ENCODE measurements at places on chromosomes 6 and 20.

- no peak for DNase-seq
Observed at GRCh38 chr6:5599127-5599526, 337.8 kb downstream of the FARS2 start.

DNA sequence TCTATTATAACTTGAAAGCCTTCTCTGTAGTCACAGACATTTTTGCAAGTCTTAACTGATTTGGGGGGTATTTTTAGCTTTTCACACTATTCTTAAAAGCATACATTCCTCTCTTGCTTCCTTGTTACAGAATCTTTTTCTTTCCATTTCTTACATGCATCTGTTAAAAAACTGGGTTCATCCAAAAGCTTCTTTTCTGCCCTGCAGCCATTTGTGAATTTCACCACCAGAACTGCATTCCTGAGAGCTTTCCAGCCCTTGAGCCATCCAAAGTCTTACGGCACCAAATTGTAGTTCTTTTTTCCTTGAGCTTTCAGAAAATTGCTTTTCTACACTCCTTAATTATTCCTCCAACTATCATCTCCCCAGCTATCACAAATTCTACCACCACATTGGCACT lies 19.7 kb upstream of the GSTA4 start:
- DNase-seq, result no peak

GRCh38 chr6:32151181-32151862 lies 417 bp downstream of the PRRT1 start:
- DNase-seq, result no peak

DNA sequence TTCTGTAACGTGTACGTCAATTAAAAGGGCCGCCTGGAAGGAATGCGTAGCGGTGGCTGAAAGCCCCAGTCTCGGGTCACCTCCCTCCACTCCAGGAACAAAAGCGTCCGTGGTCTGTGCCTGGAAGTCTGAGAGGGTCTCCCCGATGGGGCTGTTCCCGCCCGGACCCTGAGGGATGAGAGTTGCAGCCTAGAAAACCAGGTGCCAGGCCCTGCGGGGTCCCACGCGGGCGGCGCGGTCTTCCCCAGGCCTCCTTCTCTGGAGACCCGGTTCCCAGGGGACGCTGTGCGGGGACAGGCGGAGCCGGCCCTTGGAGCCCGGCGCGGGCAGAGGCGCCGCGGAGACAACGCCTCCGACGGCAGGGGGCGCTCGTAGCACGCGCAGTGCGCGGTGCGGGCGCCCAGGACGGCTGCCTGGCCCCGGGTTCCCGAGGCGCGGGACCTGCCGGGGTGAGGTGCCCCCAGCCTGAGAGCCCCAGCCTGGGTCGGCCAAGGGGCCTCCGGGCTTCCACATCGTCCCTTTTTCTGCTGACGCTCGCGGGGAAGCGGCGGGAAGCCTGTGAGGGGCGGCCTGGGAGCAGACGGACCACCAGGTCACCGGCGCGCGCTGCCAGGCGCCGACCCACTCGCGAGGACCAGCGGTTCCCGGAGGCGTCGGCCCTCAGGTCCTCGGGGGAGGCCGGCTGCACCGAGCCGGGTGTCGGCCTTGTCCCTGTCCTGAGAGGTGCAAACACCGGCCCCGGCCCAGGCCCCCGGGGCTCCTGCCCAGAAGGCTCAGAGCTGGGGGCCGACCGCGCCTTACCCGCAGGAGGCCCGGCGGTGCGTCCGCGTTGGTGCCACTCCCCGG lies 5.3 kb upstream of the FOXC1 start:
- DNase-seq, result peak; percentile 32

GRCh38 chr6:7730784-7731227 lies 4.9 kb downstream of the BMP6 start:
- no peak for DNase-seq

- DNase-seq, result no peak
Observed at GRCh38 chr6:9520417-9521151, 894.3 kb downstream of the TFAP2A start.

GRCh38 chr6:123520217-123520616 lies 116.5 kb downstream of the TRDN start:
- no peak for DNase-seq

GRCh38 chr6:45589367-45589766 lies 211.6 kb upstream of the SUPT3H start:
- no peak for DNase-seq

- DNase-seq, result no peak
Observed at GRCh38 chr6:19538096-19538495, 299.1 kb upstream of the ID4 start.

DNA sequence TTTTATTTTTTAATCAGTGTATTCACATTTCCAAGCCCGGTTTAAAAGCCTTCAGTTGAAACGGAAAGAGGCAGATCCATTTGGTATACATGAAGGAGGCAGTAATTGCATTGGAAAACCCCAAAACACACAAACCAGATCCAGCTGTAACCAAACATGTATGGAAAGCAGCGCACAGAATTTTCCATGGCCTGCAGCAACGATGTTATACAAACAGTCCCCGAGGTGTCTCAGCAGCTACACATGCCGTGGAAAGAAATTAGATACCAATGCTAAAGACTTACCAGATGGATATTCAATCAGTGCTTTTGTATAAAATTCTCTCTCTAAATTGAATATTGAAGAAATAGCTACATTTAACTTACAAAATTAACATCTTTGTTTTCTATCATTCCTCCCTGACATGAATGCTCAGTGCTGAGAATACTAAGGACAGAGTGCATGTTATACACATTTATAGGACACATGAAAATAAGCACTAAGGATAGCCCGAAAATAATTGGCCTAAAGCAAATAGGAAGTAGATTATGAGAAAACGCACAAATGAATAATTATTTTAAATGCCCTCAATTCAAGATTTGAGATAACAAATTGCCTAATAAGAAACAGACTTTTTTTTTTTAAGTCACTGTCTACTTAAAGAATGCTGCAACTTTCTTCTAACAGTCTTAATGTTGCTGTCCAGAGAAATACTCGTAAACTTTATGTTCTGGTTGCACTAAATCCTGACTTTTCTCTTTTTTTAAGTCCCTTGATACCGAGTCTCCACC lies 713.1 kb downstream of the HDGFL1 start:
- DNase-seq, result no peak

DNA sequence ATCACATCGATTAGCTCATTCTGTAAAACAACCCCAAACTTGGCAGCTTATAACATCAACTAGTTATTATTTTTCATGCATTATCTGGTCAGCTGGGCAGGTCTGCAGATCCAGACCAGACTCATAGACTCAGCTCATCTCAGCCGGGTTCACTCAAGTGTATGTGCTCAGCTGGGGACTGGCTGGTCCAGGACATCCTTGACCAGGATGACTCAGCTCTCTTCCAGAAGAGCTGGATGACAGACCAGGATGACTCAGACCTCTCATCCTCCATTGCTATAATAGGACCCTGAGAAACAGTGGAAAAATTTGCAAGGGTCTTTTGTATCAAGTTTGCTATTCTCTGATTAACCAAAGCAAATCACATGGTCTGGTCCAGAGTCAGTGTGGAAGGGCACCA lies 312.5 kb upstream of the PLCB4 start:
- DNase-seq, result no peak

GRCh38 chr20:467755-468154 lies 5.4 kb upstream of the TBC1D20 start:
- DNase-seq, result no peak

GRCh38 chr6:155291291-155291690 lies 23.0 kb downstream of the TFB1M start:
- DNase-seq, result no peak

DNA sequence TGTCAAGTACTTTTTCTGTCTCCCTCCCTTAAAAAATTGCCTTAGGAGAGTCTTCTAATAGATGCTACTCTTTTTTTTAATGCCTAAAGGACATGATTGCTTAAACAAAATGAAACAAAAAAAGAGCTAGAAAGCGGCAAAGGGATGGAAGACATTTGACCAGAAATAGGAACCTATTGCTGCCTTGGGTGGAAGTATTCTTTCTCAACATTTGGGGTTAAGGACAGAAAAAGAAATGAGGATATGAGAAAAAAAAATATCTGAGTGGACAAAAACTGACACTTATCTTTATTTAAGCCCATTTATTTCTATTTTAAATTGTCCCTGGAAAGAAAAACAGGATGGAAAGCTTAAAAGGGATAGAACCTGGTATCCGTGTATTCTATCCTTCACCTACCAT lies 664.9 kb upstream of the CITED2 start:
- DNase-seq, result no peak

DNA sequence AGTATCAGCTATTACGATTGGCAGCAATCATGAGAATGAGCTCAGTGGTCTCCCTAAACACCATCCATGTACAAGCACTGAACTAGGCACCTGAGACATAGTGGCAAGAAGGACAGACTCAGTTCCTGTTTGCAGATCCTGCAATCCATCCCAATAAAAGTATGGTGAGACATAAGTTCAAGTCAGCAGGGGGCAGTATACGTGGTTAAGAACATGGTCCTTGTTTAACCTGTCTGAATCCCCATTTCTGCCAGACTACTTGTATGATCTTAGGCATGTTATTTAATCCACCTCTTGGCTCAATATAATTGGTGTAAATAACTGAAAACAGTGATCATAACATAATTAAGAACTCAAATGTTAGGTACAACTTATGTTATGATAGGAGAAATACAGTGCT lies 33.2 kb upstream of the PNISR start:
- no peak for DNase-seq

GRCh38 chr6:21386744-21387143 lies 206.8 kb upstream of the SOX4 start:
- no peak for DNase-seq

DNA sequence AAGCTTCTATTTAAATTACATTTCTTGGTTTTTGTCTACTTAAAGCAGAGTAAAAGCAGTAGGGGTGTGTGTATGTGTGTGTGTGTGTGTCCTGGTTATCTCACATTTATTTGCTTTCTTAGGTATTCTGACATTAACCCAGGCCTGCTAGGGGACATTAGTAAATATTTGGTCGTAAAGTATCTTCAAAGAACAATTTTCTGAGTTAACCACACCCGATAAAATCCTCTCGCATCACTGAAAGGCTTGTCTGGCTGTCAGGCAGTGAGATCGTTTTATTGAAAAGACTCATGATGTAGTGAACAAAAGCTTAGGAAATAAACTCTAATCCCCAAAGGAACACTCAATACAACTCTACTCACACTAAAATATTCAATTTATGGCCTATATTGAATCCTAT lies 77.9 kb downstream of the ZNF217 start:
- DNase-seq, result no peak

DNA sequence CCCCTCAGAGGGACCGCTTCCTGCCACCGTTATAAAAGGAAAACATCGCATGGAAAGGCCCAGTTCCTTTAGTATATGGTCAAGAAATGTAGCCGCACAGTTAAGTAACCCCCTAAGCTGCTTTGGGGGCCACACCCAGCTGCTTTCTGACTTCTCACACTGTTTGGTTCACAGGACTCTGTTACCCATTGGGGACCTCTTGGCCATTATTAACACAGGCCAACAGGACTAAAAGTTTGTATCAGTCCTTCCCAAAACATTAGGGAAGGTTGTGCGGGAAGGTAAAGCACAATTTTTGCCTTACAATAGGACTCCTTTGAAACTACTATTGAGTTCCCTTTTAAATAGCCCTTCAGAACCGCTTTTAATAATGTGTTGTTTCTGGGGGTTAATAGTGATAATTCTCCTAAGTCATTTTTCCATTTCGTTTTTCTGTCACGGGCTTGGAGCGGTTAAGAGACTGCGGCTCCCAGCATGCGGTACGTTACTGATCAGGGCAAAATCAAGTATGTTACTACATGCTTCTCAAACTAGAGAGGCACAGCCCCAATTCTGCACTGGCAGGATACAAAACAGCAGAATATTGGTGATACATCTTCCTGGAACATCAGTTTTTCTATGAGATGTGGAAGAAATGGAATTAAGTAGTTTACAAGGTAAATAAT lies 668 bp upstream of the RPP40 start:
- DNase-seq, result no peak

DNA sequence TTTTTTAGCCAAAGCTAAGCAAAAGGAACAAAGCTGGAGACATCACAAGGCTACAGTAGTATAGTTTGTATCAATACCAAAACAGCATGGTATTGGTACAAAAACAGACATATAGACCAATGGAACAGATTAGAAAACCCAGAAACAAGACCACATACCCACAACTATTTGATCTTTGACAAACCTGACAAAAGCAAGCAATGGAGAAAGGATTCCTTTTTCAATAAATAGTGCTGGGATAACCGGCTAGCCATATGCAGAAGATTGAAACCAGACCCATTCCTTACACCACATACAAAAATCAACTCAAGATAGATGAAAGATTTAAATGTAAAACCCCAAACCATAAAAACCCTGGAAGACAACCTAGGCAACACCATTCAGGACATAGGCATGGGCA lies 5.0 kb downstream of the RFPL4B start:
- DNase-seq, result no peak

Measured in stimulated activated CD8-positive, alpha-beta memory T cell treated with anti-CD3 and anti-CD28 coated beads, Interleukin-12 subunit alpha, Interleukin-12 subunit beta, amount 100 ng/mL, for 4 hours (primary cell).